Left renal pelvis (tissue), 4 donors: ENCODE measurements at places on chromosomes 7 and 10.

- DNase-seq, result no peak
Measured at GRCh38 chr10:16995867-16996529, 133.6 kb downstream of the CUBN start.

DNA sequence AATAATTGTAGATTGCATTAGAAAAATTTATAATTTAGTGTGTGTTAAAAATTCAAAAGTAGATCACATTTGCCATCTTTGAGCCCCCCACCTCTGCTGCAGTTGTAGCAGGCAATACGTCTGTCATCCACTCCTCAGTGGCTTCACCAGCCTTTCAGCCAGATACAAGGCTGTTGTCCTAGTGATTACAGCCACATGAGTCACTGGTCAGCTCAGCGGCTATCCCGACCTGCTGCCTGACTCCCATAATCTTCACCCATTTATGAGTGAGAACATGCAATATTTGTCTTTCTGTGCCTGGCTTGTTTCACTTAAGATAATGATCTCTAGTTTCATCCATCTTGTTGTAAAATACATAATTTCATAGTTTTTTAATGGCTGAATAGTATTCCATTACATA is 9.2 kb downstream of the OR2A5 start:
- DNase-seq, result no peak

- DNase-seq, result no peak
Measured at GRCh38 chr7:80027611-80028173, 106.9 kb upstream of the GNAI1 start.

- no peak for DNase-seq
Measured at GRCh38 chr10:21497177-21497807, 28.2 kb downstream of the SKIDA1 start.

DNA sequence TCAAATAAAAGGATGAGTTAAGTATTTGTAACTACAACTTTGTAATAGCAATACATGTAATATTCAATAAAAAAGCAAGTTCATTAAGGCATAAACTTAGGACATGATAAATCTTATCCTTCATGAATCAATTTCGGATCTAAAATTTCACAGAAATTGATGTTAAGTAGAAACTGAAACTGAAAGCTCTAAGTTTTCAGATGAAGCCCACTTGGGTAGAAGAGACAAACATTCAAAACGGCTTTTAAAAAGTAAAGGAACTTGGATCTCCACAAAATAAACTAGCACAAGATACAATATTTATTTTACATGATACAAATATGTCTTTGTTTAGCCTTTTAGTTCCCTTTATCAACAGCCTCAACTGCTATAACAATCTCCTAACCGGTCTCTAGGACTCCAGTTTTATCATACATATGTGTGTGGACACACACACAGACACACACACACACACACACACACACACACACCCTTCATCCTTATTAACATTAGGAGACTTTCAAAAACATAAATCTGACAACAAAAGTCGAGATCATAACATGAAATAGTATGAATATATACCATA is 83.7 kb downstream of the USP6NL start:
- no peak for DNase-seq

GRCh38 chr7:12013983-12014382 is 182.0 kb upstream of the THSD7A start:
- DNase-seq, result no peak

- no peak for DNase-seq
Measured at GRCh38 chr7:157784041-157784835, 447.4 kb downstream of the DNAJB6 start.
